ENCODE measurements at places on chromosomes 5 and 9. TPM values are rescaled to one million over a fixed set of nuclear protein-coding genes. Genes with fewer than 3 reads are reported as not detected.

GRCh38 chr9:31588006-31588405 is 796.4 kb upstream of the ACO1 start:
- no peak for DNase-seq

DNA sequence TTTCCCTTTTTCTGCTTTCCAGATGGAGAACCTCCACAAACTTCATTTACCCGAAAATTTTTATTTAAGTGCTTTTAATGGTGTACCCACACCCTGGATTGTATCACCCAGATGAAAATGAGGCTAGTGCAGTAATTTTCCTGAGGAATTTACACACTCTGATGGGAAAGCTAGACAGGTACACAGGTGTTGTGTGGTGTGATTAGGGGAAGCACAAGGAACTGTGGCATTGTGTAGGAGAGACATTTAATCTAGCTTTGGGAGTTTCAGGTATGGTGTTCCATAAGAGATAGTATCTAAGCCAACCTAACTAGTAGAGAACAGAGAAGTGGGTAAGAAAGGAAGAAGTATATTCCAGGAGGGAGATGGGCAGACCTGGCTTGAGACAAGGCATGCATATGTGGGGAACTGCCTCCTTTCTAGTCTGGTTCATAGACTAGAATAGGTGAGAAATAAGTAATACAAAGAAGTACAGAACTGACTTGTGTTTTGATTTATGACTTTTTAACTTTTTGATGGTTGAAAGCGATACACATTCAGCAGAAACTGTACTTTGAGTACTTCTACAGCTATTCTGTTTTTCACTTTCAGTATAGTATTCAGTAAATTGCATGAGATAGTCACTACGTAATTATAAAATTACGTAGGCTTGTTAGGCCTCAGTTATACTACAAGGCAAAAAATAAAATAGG is 22.9 kb upstream of the ROPN1L start:
- peak; percentile 24 for DNase-seq

DNA sequence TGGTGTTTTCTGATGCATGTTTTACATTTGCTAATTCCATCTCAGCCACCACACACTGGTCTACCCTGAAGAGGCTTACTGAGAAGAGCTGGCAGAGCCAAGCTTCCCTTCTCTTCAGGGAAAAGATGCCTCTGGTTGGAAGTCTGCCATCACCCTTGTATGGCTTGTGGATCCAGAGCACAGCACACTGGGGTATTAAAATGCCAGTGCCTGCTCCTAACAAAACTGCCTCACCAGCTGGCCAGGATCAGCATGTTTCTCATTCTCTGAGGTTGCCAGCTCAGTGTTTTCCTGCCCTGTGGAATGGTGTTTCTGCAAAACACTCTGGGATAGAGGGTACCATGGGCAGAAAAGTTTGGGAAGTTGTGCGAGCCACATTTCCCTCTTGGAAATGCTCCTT is 31.6 kb upstream of the ZNF618 start:
- no peak for DNase-seq

Gene ASTN2
- 5.0 TPM for total RNA-seq

Gene TXNDC8
- total RNA-seq = not detected

DNA sequence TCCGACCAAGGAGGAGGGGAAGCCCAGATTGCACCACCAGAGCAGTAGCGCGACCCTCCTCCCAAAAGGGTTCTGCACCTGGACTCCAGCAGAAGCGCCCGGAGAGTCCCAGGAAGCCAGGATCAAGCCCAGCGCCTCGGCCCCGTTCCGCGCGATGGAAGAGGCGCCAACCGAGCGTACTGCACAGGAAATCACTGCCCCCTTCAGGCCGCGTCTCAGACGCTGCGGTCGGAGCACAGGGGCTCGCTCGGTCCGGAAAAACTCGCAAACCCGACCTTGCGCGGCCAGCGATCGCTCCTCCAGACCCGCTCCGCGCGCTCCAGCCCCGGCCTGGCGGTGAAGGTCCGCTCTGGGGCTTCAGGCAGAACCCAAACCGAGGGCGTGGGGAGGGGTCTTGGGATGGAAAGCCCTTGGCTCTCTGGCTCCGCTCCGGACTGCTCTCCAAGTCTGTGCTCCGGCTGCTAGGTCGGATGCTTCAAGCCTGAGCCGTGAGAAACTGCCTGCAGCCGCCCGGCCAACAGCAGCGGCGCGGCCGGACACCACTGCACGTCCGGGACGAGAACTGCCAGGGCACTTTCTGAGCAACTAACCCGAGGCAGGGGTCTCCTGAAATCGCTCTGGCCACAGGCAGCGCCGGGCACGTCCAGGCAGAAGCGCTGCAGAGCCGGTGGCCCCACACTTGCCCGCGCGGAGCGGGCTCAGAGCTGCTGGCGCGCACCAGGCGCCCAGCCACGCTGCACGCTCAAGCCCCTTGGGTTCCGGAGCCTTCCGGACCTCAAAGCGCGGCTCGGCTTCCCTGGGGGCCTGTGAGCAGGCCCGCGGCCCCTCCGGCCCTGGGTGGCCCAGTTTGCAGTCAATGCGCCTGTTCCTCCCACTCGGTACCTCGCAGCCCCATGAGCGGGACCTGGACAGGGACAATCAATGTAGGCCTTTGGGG is 1.3 kb downstream of the GABBR2 start:
- no peak for DNase-seq

Gene RUFY1
- total RNA-seq = 40.4 TPM

DNA sequence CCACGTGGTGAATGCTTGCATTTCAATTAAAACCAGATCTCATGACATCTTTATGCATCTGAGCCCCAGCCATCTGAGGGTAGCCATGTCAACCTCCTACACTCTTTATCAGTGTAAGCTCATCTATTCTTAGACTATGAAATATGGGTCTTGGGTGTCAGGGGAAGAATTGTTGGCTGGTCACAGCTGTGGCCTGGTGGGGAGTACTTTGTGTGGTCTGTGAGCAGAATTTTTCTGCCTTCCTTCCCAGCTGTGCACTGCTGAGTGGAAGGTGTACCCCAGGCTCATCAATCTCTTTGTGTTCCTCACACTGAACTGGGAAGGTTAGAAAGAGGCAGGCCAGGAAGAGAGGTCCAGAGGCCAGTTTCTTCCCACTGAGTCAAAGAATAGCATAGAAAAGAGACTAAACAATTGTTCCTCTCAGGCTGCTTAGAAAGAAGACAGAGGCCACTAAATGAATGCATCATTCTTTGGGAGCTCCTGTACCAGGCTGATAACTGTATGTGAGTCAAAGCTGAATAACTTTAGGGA is 202.7 kb upstream of the RGMB start:
- no peak for DNase-seq

Gene PGM5
- total RNA-seq = not detected

DNA sequence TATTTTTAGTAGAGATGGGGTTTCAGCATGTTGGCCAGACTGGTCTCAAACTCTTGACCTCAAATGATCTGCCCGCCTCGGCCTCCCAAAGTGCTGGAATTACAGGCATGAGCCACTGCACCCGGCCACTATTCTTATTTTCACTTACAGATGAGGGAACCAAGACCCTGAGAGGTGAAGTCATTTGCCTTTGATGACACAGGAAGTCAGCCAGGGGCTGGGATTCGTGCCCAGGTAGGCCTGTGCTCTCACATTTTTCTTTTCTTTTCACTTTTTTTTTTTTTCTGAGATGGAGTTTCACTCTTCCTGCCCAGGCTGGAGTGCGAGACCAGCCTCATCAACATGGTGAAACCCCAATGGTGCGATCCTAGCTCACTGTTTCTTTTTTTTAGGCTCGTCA is 22.2 kb downstream of the ENG start:
- no peak for DNase-seq

- DNase-seq = peak; percentile 67
These were observed 148.3 kb downstream of the GAPVD1 start for GRCh38 chr9:125409637-125410521.

DNA sequence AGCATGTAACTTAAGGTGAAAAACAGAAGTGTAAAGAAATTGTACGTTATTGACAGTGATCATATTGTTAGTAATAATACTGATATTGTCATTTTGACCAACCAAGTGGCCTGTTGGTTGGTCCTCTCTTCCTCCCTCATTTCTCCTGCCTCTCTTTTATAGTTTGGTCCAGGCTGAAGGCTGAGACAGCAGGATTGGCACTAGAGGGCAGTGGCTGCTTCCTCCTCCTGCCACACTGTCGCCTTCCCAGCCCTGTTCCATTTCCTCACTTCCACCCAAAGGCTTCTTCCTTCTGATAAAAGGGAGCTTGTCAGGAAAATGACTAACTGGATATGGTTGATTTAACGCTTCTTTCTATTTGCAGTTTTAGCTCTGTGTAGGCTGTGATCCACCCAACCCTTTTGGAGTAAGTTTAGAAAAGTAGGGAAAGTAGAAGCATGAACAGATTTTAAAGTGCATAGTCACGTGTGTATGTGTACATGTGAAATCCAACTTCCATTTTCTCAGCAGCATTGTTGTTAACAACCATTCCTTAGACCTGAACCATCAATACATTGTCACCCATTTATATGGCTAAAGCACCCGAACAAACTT is 35.6 kb downstream of the PTCD2 start:
- no peak for DNase-seq

DNA sequence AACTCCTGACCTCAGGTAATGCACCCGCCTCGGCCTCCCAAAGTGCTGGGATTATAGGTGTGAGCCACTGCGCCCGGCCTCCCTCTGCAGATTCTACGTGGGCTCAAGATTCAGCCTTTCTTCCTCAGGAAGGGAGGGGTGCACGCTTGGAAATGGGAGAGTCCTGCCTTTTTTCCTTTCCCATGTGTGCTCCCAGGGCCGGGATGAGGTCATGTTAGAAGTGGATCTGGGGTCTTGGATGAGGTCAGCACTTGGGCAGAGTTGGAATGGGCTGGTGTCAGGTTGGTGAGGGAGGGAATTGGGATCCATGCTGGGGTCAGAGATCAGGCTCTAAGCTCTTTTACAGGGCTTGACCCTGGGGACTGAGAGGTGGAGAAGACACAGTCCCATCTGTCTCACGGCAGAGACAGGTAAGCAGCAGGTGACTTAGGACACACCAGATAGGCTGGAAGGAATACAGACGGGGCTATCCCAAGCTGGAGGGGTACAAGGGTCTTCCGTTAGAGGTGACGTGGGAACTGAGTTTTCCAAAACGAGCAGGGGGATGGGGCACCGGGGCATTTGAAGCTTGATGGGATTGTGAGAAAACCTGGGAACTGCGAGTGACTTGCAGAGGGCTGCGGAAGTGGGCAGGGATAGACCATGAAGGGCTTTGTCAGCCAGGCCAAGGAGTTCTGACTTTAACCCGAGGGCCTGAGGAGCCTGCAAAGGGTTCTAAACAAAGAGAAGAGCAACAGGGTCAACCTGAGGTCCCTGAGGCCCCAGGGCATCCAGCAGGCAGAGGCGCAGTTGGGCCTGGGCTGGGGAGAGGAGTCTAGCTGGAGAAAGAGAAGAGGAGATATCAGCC is 1.8 kb upstream of the AQP7 start:
- no peak for DNase-seq

Gene NRG2
- not detected for total RNA-seq

DNA sequence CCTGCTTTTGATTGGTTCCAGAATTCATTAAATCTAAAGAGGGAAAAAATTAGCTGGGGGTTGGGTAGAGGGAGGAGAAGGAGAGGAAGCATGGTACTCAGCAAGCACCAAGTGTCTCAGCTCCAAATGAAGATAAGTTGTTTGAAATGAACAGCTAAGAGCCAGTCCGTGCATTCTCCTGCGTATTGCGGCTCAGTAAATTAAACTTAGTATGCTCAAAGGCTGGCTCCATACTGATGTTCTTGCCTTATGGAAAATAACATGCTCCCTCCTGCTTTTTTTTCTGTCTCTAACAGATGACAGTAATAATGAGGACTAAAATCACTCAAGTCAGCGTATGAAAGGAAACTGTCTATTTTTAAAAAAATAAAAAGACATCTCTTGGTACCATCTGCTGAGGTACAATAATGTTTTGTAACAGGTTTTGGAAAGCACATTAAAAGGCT is 161.0 kb downstream of the SPATA31D1 start:
- DNase-seq = no peak

Gene PRELID1
- total RNA-seq = 60.6 TPM

DNA sequence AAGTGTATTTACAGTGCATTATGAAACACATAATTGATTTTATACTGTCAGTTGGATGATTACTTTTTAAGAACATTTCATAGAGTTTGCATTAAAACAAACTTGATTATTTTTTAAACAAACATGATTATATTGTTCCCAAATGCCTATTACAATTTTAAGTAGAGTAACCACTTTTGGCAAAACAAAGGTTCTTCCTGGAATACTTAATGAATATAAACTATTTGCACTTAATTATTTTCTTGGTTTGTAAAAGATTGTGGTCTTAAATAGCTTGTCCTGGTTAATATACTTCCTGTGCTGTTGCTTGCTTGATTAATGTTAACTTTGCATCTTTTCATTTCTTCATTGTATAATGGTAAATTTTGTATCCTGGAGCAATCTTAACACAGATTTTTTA is 180.0 kb downstream of the CDH12 start:
- DNase-seq = no peak

DNA sequence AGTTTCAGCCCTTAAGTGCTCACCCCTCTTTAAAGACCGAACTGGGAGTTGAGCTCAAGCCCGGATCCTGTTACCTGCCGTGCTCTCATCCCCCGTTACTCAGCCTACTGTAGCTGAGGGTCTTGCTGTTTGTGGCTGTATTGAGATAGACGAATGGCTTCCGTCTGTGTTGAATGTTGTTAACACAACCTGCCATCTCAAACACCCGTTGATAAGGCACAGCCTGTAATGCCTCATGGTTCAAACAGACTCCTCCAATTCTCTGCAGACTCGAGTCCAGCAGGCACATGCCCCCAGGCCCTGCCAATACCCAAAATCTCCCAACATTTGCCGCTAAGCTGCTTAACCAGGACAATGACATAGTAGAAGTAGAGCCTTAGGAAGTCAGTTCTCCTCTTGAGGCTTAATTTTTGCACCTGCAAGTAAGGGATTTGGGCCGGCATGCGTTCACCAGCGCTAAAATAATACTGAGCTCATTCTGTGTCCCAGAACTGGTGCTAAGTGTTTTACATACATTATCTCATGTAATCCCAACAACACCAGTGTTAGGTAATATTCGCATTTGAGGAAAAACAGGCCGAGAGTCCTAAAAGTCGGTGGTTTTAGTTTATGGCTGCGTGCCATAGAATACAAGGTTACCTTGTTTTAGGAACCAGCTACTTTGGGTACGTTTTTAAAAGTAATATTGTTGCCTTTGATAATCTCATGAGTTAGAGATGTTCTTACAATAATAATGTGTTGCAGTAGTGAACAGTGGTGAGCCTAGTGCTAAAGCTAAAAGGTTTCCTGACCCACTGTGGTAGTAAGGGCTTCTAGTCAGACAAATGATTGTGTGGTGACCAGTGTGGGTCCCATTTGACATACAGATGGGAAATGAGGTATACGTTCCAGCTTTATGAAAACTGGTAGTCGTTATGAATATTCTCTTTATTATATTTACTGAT is 1.5 kb upstream of the RFX3 start:
- no peak for DNase-seq

DNA sequence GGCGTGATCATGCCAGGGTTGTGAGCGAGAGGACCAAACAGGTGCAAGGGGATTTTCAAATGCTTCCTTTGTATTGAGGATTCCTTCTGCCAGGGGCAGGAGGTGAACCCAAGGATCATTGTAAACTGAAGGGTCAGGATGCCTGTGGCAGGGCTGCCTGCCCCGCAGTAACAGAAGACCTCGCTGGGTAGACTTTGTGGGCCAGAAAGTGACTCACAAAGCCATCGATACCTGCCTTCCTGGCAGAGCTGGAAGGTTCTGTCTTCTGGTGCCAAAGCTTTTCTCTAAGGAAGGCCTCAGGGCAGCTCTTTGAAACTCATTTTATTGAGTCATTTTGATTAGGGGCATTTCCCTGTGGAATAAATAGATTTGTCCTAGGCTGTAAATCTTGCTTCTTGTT is 223.4 kb downstream of the ICE1 start:
- no peak for DNase-seq
